ENCODE measurements at places on chromosomes 4 and X. TPM values are rescaled to one million over a fixed set of nuclear protein-coding genes. Genes with fewer than 3 reads are reported as not detected.

The ADH1C gene
- total RNA-seq: not detected

The WDR44 gene
- total RNA-seq: 5.4 TPM

The ASB12 gene
- total RNA-seq: 0.17 TPM

The ZCCHC18 gene
- 0.12 TPM for total RNA-seq

The BMPR1B gene
- total RNA-seq: 0.10 TPM

The FRAS1 gene
- not detected for total RNA-seq

The KIAA1210 gene
- total RNA-seq: not detected

The EDA2R gene
- total RNA-seq: 5.8 TPM

All from activated naive CD4-positive, alpha-beta T cell treated with anti-CD3 and anti-CD28 coated beads for 36 hours (primary cell).